GM12892 (cell line): ENCODE measurements at places on chromosomes 5 and 9.

GRCh38 chr9:128657796-128658195, 1.1 kb upstream of the DYNC2I2 start:
- DNase-seq = no peak

DNA sequence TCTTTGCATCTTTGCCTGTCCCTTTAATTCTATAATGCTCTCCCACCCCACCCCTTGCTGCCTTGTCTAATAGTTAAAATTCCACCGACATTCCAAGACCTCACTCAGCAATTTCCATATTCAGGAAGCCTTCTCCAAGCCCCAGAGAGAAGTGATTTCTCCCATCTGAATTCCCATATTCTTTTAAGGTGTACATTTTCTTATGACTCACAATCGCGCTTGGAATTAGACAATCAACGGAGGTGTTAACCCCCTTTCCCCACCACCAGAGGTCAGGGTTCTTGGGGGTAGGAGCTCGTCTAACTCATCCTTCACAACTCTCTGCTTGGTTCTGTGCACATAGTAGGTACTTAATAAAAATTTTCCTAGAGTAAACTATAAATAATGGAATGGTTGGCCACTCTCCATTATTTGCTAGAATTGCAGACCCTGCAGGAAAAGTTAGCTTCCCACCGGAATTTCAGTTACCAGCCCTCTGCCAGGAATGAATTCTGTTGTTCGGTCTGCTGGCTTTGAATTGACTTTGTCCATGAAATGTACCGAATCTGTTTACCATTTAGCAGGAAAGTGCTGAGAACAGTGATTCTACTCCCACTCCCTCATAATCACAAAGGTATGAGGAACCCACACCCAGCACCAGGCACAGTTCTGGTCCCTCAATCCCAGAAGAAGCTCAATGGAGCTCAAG, 5.0 kb downstream of the KCNIP1 start:
- DNase-seq = no peak

DNA sequence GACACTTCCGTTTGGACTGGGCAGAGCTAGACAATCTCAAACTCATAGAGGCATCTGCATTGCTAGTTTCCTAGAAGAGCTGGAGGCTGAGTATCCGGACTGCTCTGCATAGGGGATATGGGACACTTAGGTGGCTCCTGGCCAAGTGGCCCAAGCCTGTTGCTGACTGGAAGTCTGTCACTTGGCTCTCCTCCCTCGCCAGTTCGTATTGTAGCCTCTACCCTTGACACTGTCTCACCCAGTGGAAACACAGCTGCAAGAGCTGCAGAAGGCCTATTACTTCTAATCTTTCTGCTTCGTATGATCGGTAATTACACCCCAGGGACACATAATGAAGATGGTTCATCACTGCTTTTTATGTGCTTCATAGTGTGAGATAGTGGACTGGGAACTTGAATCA, 34.7 kb downstream of the ITGA1 start:
- no peak for DNase-seq

- no peak for DNase-seq
Observed at GRCh38 chr5:466661-467310, 23.8 kb downstream of the EXOC3 start.

DNA sequence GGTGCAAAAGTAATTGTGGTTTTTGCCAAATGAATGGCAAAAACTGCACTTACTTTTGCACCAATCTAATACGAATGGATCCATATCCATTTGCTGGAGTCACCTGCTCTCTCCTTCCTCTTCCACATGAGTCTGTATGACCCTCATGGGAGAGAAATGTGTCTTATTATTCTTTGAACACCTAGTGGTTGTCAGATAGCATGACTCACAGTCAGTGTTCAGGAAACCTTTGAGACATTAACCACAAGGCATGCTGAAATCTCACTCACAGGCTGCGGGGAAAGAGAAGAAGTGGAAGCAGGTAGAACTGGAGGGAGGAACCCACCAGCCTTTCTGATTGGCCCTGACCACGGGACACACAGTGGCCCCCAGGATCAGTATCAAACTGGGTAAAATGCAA, 222.8 kb upstream of the KLF4 start:
- DNase-seq = no peak

DNA sequence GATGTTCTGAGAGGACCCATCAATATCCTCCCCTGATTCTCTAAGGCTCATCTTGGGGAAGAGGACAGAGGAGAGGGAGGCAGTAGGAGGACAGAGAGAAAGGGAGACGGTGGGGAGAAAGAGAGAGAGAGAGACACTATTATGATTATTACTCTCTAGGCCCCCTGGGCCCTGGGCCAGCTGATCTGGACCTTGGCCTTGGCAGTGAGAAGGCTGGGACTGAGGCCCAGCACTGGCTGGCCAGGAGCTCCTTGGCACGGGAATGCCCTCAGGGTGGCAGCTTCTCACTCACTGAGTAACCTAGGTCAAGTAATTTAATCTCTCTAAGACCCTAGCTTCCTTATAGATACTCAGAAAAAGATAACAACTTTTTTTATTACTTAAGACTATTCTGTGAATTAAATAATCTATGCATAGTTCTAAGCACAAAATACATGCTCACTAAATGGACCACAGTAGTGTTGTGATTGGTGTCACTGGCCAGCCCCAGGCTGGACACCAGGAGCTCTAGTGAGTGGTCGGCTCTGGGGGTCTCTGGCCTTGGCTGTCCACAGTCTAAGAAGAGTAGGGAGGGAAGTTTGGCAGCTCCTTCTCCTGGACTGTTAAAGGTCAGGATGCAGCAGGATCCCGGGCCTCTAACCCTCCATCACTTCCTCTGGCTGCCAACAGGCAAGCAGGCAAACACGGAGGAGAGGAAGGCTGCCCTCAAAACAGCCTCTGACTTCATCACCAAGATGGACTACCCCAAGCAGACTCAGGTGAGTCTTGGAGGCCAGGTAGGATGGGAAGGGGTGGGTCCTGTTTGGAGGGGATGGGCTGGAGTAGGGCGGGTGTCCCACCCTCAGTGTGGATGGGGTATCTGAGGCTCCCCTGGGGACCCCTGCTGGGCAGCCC, 50.0 kb downstream of the GSN start:
- DNase-seq = no peak

GRCh38 chr9:91405343-91406077, 18.1 kb downstream of the NFIL3 start:
- no peak for DNase-seq

- DNase-seq = no peak
Observed at GRCh38 chr5:20470997-20471396, 483.0 kb upstream of the CDH18 start.

GRCh38 chr9:86096386-86096785, 3.0 kb downstream of the GOLM1 start:
- no peak for DNase-seq

DNA sequence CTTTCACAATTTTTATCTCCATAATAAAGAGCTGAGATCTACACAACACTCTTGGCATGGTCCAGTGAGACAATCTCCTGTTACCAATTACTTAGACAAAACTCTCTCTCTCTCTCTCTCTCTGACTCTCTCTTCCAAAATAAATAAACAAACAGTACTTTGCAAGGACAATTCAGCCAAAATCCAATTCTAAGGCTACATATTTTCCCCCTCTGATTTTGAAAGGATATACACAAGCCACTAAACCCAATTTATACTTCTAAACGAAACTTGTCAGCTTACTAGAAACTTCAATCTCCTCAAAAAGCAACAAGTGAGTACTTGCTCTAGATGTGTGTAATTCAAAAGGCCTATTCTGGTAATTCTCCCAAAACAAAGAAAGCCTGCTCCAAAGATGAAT, 26.3 kb upstream of the TNPO1 start:
- DNase-seq = no peak

- DNase-seq = no peak
Observed at GRCh38 chr9:90330231-90330630, 312.4 kb downstream of the DIRAS2 start.

DNA sequence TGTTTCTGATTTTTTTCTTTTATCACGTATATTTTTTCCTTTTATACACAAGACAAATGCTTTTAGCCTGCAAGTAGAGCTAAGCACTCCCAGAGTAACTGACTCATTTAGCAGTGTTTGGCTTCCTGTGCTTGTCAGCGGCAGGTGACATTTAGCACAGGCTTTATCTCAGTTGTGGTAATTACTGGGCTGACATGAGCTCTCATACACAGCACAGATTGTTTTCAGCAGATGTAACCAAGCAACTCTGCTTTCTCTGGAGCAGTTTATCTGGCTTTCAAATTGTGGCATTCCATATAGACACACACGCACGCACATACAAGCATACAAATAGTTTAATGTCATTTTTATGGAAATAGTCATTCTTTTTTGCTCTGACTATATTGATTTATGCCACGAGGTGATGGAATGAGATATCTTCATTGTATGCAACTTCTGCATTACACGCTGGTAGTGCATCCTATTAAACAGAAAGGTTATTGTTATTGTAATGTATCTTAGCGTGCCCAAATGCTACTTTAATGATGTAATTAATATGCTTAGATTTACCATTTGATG, 379.0 kb upstream of the GRAMD2B start:
- DNase-seq = no peak

GRCh38 chr5:159133041-159133741, 33.5 kb upstream of the EBF1 start:
- DNase-seq = peak; percentile 13

GRCh38 chr5:16976625-16977008, 40.5 kb upstream of the MYO10 start:
- no peak for DNase-seq

DNA sequence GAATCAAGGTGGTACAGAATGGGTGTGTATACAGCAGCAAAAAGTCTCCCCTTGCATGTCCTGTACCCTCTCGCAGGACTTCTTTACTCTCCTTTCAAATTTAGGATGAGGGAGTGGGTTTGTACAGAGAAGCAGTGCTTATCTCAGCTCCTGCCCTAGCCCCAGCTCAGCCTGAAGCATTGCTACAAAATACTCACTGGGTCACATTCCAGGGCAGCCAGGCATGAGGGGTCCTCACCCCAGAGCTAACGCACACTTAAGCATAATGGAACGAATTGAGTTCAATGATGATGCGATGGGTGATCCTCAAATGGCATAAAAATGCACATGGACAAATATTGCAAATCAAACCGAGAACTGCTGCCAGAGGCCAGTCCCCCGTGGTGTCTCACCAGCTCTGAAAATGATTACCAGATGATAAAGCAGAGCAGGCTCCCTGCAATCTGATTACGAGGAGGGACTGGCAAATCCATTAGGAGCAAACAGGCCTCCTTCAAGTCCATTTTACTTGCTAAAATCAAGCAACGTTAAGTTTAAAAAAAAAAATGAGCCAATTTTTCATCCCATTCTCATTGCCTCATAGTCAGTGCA, 231.6 kb upstream of the TAS2R1 start:
- DNase-seq = no peak

GRCh38 chr9:91682806-91683205, 259.2 kb upstream of the NFIL3 start:
- DNase-seq = no peak

- DNase-seq = no peak
Observed at GRCh38 chr9:110809038-110809595, 140.5 kb downstream of the MUSK start.

DNA sequence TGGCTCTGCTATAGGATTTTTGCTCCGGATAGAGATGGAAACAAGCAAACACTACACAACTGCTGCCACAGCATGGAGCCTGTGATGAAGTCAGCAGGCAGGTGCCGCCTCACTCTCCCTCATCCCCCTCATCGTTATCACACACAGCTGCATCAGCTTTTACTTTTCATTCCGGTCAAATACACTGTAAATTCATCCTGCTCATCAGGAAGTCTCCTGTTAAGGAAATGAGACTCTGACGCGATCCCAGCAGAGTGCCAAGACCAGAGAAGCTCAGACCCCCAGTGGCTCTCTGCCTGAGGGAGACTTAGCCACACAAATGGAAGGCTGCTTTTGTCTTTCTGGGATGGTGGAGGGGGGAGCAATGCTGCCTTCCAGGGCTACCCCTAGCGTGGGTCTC, 270.2 kb downstream of the ELAVL2 start:
- DNase-seq = no peak
